Tibial nerve (tissue), 4 donors: ENCODE measurements at places on chromosomes 11 and 22. TPM values are rescaled to one million over a fixed set of nuclear protein-coding genes. Genes with fewer than 3 reads are reported as not detected.

DNA sequence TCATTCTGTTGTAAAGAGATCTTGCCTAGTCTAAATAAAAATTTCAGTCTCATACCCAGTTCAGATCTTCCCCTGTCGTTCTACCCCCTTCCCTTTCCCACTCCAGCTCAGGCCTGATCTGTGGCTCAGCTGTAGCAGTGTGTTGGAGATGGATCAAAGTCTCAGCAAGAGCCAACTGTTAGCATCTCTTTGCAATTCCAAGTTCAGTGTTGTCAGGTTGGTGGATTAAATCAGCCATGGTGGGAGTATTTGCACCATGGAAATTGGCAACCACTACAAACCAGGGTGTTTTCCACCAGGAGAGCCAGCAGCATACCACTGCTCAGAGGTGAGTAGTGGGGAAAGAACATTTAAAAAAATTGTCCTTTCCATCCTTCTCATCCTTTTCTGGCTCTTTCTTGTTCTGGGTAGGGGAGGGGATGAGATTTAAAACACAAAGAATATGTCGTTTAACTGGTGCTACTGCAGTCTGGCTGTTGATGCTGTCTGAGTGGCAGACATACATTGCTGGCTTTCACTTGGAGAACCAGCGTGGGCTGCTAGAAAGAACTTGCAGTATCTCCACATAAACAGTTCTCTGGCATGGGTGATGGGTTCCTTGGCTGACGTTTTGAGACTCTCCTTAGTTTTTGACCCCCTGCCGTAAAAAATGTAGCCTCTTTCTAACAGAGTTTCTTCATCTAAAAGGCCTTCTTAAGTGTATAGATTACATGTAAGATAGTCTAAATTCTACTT lies 514.1 kb downstream of the RAB38 start:
- no peak for DNase-seq

GRCh38 chr11:77403211-77403610 lies 70.7 kb downstream of the PAK1 start:
- no peak for DNase-seq

- no peak for DNase-seq
Observed at GRCh38 chr22:24962094-24962493, 9.6 kb downstream of the KIAA1671 start.

GRCh38 chr22:23576681-23577080 lies 3.4 kb downstream of the IGLL1 start:
- DNase-seq, result no peak

- DNase-seq, result no peak
Observed at GRCh38 chr22:23218867-23219251, 38.5 kb downstream of the BCR start.

PANX3 gene
- total RNA-seq, result not detected

PRRG4 gene
- total RNA-seq, result 29.9 TPM

ZFPL1 gene
- total RNA-seq, result 28.0 TPM

- DNase-seq, result no peak
Observed at GRCh38 chr11:9158898-9159391, 67.5 kb upstream of the SCUBE2 start.

DNA sequence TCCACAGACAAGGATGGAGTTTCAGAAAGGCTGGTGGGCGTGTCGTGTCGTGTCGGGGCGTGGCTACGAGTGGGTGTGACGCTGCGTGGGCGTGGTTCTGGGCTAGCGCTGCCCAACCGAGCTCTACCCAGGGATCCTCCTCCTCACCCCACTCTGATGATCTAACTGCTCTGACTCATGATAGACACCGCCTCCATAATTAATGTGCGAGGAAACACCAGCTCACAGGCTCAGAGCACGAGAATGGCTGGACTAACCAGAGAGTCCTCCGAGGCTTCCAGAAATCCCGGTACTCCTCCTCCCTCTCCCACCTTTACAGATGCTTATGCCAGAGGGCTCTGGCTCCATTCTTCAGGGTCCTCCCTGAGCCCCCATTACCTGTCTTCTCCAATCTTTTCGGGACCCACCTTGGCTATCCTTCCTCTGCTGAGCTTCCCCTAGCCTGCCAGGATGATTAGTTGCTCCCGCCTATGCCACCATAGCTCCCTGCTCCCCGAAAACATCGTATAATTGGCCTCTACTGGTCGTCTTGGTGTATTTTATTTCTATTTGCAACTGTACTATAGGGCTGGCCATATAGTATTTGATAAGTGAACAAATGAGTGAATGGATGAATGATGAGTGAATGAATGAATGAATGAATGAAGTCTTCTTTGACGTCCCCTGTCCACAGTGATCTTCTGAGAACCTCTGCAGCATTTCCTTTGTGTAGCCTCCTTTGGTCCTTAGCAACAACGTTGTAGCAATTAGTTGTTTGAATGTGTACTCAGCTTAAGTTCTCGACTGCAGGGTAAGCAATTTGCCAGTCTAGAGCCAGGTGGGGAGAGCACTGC lies 21.7 kb downstream of the TMPRSS13 start:
- peak; percentile 61 for DNase-seq

DNA sequence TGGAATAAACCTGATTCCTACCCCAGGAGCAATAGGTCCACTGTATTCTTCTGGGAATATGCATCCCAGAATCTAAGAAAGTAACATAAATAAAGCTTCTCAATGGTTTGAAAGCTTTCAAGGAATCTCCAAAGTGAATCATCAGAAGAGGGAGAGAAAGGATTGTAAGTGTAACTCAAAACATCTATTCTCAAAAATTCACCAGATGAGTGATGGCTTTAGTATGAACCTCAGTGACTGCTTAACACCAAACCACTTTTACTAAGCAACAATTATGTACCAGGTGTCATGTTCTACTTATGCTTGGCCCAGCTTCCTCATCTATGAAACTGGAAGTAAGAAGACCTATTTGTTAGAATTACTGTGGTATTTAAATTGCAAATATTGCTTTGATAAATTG lies 7.4 kb downstream of the RAB38 start:
- DNase-seq, result no peak

- no peak for DNase-seq
Observed at GRCh38 chr11:35717043-35717442, 54.5 kb downstream of the TRIM44 start.

PGGHG gene
- total RNA-seq, result 60.0 TPM

DNA sequence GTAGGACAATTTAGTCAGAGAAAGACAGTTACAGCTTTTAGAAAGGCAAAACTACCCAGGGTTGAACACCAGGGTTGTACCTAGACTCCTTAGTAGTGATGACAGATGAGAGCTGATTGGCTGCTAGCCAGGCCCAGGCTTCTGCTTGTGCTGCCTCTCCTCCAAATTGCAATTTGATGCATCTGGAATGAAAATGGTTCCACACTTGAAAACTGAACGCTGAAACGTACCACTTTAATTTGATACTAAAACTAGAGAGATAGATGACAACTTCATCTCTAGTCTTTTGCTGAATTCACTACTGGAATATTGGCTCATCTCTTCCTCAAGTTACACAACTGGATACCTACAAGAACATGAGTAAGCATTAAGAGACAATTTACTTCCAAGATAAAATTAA lies 19.2 kb upstream of the FNBP4 start:
- no peak for DNase-seq

ART5 gene
- total RNA-seq, result not detected

DNA sequence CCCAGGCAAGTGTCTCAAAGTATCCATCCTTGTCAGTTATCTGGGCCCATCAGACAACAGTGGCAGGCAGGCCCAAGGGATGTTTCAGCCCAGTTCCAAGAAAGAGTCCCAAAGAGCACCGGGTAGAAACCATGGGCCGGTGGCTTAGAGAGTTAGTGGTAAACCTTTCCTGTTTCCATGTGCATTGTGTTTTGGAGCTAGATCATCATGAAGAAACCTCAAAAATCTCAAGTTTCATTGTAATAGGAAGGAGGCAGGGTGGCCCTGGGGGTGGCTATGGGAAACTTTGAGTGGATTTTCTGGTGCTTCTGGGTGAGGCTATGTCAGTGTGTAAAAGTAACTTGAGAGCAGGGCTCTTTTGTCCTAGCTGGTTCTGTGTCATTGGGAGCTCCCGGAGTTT lies 68.1 kb downstream of the UBASH3B start:
- DNase-seq, result no peak

DNA sequence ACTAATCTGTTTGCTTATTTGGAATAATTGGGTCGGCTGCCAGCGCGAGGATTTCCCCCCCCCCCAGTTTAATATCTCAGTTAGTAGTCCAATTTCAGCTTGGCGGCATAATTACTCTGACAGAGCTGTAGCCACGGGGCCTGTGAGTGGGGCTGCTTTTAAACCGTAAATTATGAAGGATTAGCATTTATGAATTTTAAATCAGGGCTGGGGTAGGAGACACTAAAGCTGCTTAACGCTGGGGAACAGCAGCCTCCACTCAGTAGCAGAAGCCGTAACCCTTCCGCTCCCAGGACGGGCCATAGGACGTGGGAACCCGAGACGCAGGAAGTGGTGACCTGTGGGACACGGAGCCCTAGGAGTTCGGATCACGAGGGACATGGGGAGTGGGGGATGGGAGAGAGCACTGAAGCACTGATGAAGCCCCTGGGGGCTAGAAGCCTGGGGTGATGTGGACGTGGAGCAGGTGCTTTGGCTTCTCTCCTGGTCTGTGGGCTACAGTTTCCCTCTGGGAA lies 66.2 kb upstream of the LMO1 start:
- no peak for DNase-seq

- no peak for DNase-seq
Observed at GRCh38 chr11:10673501-10674062, 20.0 kb downstream of the IRAG1 start.

- no peak for DNase-seq
Observed at GRCh38 chr11:92443199-92443598, 218.6 kb downstream of the FAT3 start.

SMC1B gene
- total RNA-seq, result not detected

CRYBA4 gene
- not detected for total RNA-seq

GRCh38 chr11:120183701-120184141 lies 27.1 kb upstream of the OAF start:
- DNase-seq, result no peak

C11orf52 gene
- not detected for total RNA-seq

DNA sequence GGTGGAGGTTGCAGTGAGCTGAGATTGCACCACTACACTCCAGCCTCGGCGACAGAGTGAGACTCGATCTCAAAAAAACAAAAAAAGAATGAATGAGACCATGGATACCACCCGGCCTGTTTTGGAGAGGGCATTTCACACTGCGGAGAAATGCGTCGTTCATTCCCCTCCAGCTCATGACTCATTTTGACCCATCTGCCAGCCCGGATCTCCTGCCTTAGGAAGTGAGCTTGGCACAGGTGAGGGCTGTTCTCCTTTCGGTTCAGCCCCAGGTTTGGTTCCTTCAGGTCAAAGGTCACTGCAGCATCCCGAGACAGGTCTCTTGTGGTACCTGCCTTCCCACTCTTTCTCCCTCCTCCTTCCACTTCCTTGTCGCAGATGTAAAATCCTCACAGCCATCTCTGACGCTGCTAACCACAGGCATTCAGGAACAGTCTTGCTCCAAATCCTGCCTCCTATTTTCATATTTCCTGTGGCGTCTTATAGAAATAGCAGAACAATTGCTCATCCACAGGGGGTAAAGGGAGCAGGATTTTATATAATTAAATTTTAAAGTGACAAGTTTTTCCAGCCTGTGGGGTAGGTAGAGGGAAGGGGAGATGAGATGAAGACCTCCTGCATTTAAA lies 517.9 kb downstream of the NTM start:
- DNase-seq, result no peak

DNA sequence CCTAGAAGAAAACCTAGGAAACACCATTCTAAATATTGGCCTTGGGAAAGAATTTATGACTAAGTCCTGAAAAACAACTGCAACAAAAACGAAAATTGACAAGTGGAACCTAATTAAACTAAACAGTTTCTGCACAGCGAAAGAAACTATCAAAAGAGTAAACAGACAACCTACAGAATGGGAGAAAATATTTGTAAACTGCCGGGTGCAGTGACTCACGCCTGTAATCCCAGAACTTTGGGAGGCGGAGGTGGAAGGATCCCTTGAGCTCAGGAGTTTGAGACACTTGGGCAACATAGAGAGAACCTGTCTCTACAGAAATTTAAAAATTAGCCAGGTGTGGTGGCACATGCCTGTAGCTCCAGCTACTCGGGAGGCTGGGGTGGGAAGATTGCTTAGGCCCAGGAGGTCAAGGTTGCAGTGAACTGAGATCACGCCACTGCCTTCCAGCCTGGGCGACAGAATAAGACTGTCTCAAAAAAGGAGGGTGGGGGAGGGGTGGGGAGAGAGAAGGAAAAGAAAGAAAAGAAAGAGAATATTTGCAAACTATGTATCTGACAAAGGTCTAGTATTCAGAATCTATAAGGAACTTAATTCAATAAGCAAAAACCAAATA lies 14.0 kb downstream of the OR2AT4 start:
- no peak for DNase-seq

- DNase-seq, result no peak
Observed at GRCh38 chr11:27740362-27741013, 40.2 kb upstream of the BDNF start.

DNA sequence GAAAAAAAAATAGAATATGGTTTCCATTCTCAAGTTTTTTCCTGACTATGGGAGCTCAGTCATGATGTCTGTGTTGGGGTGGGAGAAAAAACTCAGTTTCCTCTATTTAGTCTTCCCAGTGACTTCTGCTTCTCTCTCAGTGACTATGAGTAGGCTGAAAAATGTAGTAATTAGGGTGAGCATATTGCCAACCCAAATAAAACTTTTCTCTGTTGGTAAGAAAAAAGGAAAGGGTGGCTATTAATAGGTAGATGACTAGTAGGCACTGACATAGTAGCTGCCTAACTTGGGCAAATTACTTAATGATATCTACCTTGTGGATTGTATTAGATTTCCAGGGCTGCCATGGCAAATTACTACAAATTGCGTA lies 34.2 kb upstream of the BIRC3 start:
- DNase-seq, result no peak

GRCh38 chr11:72239313-72239848 lies 4.6 kb downstream of the PHOX2A start:
- DNase-seq, result no peak

GRCh38 chr11:13302420-13302958 lies 24.9 kb downstream of the BMAL1 start:
- DNase-seq, result no peak
